ENCODE measurements at places on chromosomes 2 and 18.
A peak's percentile ranks its signal among the peaks of the same experiment; 100 is the strongest.

GRCh38 chr2:157603198-157603597, 25.5 kb downstream of the ACVR1C start:
- no peak for DNase-seq

DNA sequence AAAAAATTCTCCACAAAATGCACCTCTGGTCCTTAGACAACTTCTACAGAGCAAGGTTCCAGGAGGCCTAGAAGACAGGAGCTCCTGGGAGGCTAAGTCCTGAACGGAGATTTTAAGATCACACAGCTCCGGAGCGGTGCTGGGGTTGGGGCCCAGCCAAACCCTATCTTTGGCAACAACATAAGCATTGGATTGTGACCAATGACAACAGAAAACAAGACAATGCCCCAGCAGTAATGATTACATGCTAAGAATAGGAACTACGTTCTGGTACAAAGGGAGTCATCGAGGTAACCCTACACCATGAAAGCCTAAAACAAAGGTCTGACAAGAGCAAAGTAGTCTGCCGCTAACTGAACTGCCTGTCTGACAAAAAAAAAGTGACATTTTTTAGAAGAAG, 171.2 kb downstream of the CMPK2 start:
- DNase-seq = no peak

GRCh38 chr2:235921508-235922191, 246.5 kb downstream of the GBX2 start:
- no peak for DNase-seq

DNA sequence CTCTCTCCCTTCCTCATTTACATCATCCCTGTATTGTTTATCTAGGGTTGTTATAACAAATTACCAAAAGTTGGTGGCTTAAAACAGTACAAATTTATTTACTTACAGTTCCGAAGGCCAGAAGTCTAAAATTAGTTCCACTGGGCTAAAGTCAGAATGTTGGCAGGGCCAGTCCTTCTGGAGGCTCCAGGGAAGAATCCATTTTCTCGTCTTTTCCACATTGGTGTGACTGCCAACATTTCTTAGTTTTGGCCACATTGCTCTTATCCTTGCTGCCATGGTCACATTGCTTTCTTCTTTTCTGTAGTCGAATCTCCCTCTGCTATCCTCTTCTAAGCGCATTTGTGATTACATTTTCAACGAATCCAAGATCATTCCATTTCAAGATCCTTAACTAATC, 34.7 kb downstream of the ICOS start:
- DNase-seq = no peak

GRCh38 chr2:74845217-74845751, 11.4 kb downstream of the HK2 start:
- peak; percentile 63 for DNase-seq

GRCh38 chr18:42798606-42799170, 316.8 kb downstream of the RIT2 start:
- DNase-seq = no peak

GRCh38 chr2:66156171-66156570, 278.8 kb upstream of the MEIS1 start:
- no peak for DNase-seq

DNA sequence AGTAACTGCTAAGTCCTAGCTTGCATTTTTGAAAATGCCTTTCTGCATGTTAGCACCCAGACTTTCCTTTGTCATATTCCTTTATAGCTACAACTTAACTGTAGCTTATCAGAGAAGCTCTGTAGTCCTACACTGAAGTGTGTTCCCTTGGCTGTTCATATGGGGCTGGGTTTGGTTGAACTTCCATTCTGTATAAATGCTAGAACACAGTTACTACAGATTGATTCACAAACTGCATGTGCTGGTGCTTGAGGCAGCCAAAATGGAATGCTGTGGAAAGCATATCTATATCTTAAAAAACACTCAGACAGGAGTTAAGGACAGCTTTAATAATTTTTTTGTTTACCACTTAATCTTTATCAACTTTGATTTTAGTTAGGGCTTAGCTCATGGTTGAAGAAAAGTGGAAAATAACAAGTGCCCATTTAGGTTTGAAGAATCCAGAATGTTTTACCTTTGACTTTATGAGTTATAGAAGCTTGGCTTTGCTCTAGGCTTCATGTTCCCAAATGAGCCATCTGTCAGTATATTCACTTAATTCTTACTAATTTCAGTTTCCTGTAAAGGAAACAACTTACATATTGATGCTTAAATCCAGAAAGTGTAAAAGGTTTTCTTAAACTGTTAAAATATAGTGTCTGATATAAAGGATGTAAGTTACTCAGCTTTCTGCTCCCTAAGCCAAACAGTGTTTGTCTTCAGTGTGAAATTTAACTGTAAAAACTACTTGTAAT, 148.9 kb downstream of the AGPS start:
- DNase-seq = no peak

DNA sequence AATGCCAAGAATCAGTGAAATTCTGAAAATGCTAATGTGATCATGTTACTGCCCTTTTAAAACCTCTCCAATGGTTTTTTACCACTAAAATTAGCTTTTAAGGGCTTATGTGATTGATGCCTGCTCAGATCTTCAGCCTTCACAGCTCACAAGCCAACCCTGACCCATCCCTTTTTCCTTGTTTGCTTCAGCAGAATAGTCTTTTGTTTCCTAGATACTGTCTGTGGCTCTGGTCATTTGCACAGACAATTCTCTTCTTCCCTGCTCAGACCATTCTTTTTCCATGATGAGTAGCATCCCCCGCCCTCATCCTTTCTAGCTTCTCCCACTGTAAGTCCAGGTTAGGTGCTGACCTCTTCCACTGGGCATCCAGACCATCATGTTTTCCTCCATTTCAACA, 164.9 kb upstream of the NT5C1B start:
- no peak for DNase-seq

GRCh38 chr18:63936156-63936931, 12.8 kb upstream of the HMSD start:
- DNase-seq = peak; percentile 47

GRCh38 chr2:232993231-232993821, 19.7 kb downstream of the NGEF start:
- no peak for DNase-seq
